ENCODE measurements at places on chromosomes 1 and 21.
A peak's percentile ranks its signal among the peaks of the same experiment; 100 is the strongest.

DNA sequence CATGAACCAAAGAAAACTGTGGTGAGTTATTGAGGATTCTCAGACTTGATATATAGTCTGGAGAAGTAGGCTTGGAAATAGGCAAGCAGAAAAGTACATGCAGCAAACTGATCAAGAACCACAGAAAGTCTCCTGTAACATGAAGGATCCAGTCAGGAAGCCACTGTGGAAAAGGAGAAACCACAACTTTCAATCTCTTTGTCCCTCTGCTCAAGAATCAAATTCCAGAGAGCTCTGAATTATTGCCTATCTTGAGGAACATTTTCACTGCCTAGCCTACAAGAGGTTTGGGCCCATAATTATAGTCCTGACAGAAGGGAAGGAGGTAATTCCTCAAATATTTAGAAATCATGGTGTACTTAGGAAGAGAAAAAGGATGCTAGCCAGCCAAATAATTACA lies 43.0 kb upstream of the ADAMTS1 start:
- DNase-seq = no peak
- no peak overlapping the region for H3K27ac ChIP-seq
- no peaks in the 10 kb centered on the region for H3K4me1 ChIP-seq
- H3K27me3 ChIP-seq = no peaks in the 10 kb centered on the region
- no peaks in the 10 kb centered on the region for H3K36me3 ChIP-seq

GRCh38 chr1:230084408-230085177 lies 17.6 kb downstream of the GALNT2 start:
- H3K36me3 ChIP-seq = peaks cover 5% of the 10 kb centered on the region
- no peak overlapping the region for H3K4me3 ChIP-seq
- peak; percentile 59 for DNase-seq
- H3K4me1 ChIP-seq = peaks cover 18% of the 10 kb centered on the region

- H3K4me1 ChIP-seq = peaks cover 36% of the 10 kb centered on the region
- no peak overlapping the region for H3K27ac ChIP-seq
- no peak for DNase-seq
- no peaks in the 10 kb centered on the region for H3K27me3 ChIP-seq
Measured at GRCh38 chr1:183845681-183846080, 40.8 kb downstream of the RGL1 start.

GRCh38 chr1:225422031-225422605 lies 5.7 kb downstream of the LBR start:
- H3K27me3 ChIP-seq = no peaks in the 10 kb centered on the region
- H3K4me3 ChIP-seq = no peak overlapping the region
- peaks cover 5% of the 10 kb centered on the region for H3K36me3 ChIP-seq
- DNase-seq = no peak

DNA sequence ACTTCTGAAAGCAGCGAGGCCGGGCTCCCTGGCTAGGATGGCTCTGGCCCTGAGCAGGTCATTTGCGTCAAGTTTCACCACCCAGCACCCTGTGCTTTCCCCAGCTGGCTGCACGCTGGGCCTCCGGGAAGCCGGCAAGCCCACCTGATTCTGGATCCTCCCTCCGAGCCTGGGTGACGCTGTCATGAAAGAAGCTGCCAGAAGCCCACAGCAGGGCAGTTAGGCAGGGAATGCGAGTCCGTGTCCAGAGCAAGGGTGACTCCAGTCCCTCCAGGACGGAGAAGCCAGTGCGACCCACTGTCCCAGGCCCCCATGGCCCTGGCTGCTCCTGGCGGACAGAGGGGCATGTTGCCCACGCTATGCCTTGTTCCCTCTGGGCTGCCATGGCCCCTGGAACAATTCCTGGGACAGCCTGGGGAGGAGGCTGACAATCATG lies 44.4 kb upstream of the PCBP3 start:
- no peak overlapping the region for H3K27ac ChIP-seq
- H3K27me3 ChIP-seq = no peaks in the 10 kb centered on the region

GRCh38 chr1:231481289-231481688 lies 47.2 kb upstream of the TSNAX start:
- no peak overlapping the region for H3K4me3 ChIP-seq
- no peaks in the 10 kb centered on the region for H3K27me3 ChIP-seq
- H3K36me3 ChIP-seq = no peaks in the 10 kb centered on the region
- no peak for DNase-seq
- peaks cover 22% of the 10 kb centered on the region for H3K4me1 ChIP-seq
- no peak overlapping the region for H3K27ac ChIP-seq

DNA sequence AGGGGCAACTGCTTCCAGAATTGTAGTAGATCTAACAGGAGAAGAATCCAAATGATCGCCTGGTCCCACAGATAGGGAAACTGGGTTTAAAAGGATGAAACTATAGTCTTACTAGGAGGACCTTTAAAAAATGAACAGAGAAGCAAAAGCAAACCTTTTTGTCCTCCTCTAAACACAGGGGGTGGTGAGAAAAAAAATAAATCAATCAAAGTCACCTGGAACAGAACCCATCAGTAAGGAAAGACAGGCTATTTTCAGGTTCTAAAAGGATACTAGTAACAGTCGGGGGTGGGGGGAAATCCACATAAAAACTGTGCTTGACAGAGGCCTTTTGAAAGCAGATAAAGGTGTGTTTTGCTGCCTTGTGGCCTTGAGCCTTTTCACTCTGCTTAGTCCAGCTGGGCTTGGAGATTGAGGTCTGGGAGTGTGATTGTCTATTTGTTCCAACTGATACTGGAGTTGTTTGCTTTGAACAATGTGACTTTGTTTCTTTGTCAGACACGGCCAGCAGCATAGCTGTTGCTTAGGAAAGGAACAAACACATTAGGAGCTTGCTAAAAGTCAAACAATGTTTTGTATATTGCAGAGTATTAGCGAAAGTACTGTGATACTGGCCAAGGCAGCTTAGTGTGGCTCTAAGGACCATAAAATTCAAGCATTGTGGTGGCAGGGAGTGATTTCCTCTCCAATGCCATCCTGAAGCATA lies 141.1 kb upstream of the IRF2BP2 start:
- no peak overlapping the region for H3K4me3 ChIP-seq
- H3K36me3 ChIP-seq = no peaks in the 10 kb centered on the region
- DNase-seq = peak; percentile 99
- H3K4me1 ChIP-seq = peaks cover 71% of the 10 kb centered on the region
- H3K27me3 ChIP-seq = no peaks in the 10 kb centered on the region
- H3K27ac ChIP-seq = peak overlapping the region; percentile 94

DNA sequence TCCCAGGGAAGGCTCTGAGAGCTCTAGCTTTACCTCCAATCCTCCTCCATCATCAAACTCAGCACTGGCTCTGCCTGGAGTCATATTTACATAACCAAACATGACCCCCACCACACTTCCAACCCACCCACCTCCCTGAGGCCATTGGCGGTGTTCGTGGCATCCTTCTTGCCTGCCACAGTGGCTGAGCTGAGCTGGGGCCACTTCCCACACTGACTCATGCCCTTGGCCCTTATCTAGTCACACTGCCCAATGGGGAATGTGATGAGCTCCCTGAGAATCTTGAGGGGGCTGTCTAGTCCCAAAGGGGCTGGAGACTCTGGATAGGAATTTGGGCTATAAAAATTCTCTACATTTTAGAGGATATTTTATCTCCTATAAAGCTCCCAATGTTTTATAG lies 230.9 kb upstream of the IRF2BP2 start:
- peaks cover 37% of the 10 kb centered on the region for H3K4me1 ChIP-seq
- no peaks in the 10 kb centered on the region for H3K27me3 ChIP-seq
- H3K4me3 ChIP-seq = no peak overlapping the region
- DNase-seq = no peak

DNA sequence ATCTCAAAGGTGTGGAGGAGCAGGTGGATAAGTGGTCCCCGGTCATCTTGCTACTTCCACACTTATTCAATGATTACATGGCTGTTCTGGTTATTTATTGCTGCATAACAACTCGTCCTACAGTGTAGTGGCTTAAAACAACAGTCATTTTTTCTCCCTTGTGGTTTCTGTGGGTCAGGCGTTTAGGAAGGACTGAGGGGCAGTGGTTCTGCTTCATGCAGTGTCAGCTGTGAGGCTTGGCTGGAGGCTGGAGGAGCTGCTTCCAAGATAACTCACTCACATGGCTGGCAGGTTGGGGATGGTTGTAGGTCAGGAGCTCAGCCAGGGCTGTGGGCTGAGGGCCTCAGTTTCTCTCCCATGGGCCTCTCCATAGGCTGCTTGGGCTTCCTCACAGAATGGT lies 5.9 kb upstream of the SLC6A17 start:
- H3K27ac ChIP-seq = no peak overlapping the region
- H3K27me3 ChIP-seq = no peaks in the 10 kb centered on the region
- no peaks in the 10 kb centered on the region for H3K36me3 ChIP-seq
- H3K4me3 ChIP-seq = no peak overlapping the region

GRCh38 chr21:17370263-17370662 lies 142.6 kb upstream of the CXADR start:
- H3K27me3 ChIP-seq = no peaks in the 10 kb centered on the region
- no peak for DNase-seq
- no peaks in the 10 kb centered on the region for H3K36me3 ChIP-seq
- no peak overlapping the region for H3K4me3 ChIP-seq
- peaks cover 53% of the 10 kb centered on the region for H3K4me1 ChIP-seq

DNA sequence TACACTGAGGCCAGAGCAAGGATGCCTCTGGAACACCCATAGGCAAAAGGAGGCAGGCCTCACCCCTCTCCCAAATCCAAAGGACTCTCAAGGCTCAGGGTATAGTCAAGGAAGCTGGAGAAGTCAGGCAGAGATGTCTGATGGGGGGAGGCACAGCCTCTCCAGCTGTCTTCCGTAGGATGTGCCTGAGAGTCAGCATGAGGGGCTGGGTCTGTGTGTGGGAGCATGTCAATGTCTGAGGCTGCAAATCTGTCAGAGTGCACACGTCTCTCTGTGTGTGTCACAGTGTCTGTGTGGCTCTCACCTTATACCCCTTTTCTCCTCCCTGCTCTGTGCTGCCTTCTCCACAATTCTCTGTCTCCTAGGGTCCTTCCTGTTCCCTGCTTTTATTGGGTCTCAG lies 4.0 kb downstream of the HPCAL4 start:
- H3K36me3 ChIP-seq = no peaks in the 10 kb centered on the region
- no peak overlapping the region for H3K27ac ChIP-seq
- H3K4me3 ChIP-seq = no peak overlapping the region
- no peak for DNase-seq

- H3K4me3 ChIP-seq = no peak overlapping the region
- peaks cover 27% of the 10 kb centered on the region for H3K4me1 ChIP-seq
- no peaks in the 10 kb centered on the region for H3K27me3 ChIP-seq
- no peak overlapping the region for H3K27ac ChIP-seq
Measured at GRCh38 chr1:5913876-5914275, 78.3 kb downstream of the NPHP4 start.

GRCh38 chr1:172719694-172720138 lies 60.8 kb downstream of the FASLG start:
- H3K27me3 ChIP-seq = no peaks in the 10 kb centered on the region
- no peak overlapping the region for H3K27ac ChIP-seq
- H3K36me3 ChIP-seq = no peaks in the 10 kb centered on the region
- no peak overlapping the region for H3K4me3 ChIP-seq
- peak; percentile 44 for DNase-seq
- H3K4me1 ChIP-seq = peaks cover 25% of the 10 kb centered on the region

GRCh38 chr1:160682983-160683865 lies 28.4 kb downstream of the CD48 start:
- H3K4me3 ChIP-seq = no peak overlapping the region
- H3K4me1 ChIP-seq = no peaks in the 10 kb centered on the region
- H3K36me3 ChIP-seq = no peaks in the 10 kb centered on the region
- DNase-seq = no peak
- peaks cover 5% of the 10 kb centered on the region for H3K27me3 ChIP-seq
- H3K27ac ChIP-seq = no peak overlapping the region

DNA sequence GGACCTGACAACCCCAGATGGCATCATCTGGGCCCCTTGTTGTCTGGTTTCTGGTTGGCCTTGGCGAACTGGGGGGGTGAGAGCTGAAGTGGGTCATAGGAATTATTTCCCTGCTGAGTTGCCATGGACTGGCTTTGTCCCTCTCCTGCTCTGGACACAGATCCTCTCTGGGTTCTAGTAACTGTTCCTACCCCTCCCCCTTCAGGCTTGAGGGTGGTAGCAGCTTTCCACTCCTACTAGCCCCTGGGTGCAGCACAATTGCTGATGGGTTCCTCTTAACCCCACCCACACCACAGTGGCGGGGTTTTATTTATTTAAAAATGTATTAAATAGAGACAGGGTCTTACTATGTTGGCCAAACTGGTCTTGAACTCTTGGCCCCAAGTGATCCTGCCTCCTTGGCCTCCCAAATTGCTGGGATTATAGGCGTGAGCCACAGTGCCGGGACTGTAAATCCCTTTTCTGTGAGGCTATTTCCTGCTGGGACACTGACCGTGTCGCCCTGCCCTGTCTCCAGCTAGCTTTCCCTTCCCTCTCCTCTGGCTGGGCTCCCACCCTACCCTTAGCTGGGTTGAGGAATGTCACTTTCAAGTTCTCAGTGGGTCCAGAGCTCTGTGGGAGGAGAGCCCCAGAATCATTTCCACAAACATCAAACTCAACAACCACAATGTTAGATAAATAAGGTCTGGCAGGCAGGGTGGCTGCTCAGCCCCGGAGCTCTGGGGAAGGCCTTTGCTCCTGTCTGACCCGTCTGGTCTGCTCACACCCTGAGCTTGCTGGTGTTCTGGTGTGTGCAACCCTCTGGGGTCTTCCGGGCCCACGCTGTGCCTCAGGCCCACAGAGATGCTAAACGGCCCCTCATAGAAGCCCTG lies 112.7 kb upstream of the WNT4 start:
- H3K4me3 ChIP-seq = no peak overlapping the region
- H3K27me3 ChIP-seq = peaks cover 65% of the 10 kb centered on the region
- no peak for DNase-seq
- no peak overlapping the region for H3K27ac ChIP-seq
- no peaks in the 10 kb centered on the region for H3K36me3 ChIP-seq

DNA sequence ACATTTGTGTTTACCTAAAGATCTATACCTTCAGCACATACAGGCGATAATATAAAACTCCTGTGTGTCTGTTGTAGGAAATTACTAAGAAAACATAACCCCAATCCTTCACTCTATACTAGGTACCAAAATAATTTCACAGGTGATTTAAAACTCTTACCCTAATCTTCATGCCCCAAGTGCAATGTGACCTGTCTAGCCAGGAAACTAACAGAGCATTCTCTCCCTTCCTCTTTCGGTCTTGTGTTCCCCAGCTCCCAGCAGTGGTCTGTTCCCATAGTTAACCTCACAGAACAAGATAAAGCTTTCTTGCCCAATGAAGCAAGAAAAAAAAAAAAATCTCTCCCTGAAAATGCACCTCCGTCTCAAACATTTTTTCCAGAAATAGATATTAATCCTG lies 493.5 kb downstream of the DPYD start:
- H3K27ac ChIP-seq = no peak overlapping the region
- no peak for DNase-seq

GRCh38 chr1:242854466-242854865 lies 330.0 kb upstream of the PLD5 start:
- H3K27me3 ChIP-seq = no peaks in the 10 kb centered on the region
- no peak overlapping the region for H3K4me3 ChIP-seq
- DNase-seq = no peak
- H3K27ac ChIP-seq = no peak overlapping the region
- H3K36me3 ChIP-seq = no peaks in the 10 kb centered on the region
- H3K4me1 ChIP-seq = no peaks in the 10 kb centered on the region

All from HepG2 (cell line).